ENCODE measurements at places on chromosomes 6 and 20.

- DNase-seq = no peak
Observed at GRCh38 chr6:120947111-120947510, 387.2 kb downstream of the TBC1D32 start.

GRCh38 chr20:46174469-46175126 is 56.5 kb downstream of the CD40 start:
- DNase-seq = no peak

DNA sequence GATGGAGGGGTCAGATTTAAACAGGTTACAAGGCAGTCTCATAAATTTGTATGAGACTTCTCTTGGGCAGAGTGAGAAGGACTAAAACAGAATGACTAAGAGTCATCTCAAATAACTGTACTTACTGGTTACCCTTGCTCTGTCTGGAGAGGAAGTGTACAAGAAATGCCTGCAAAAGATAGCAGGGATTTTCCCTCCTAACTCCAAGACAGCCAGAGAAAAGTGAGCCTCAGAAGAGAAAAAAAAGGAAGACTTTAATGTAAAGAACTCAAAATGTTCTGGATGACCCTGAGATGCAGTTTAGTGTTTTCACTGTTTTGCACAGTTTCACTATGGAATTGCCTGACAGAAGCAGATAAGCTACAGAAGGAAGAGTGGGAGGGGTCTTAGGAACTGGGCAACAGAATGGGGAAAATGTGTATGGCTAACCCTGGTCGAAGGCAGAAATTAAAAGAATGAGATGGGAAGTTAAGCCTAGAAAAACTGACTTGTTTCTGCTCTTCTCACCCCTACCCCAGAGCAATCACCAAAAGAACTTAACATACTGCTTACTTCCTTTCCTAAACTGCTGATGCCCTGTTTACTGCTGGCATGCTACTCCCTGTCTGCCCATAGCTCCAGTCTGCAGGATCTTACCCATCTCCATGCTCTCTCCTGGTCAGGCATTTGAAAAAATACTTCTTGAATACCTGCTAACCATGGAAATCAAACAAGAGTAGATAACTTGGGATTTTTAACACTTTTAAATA is 98.1 kb upstream of the MARCKS start:
- DNase-seq = no peak

- peak; percentile 31 for DNase-seq
Observed at GRCh38 chr6:166707045-166707444, 80.0 kb upstream of the RPS6KA2 start.

DNA sequence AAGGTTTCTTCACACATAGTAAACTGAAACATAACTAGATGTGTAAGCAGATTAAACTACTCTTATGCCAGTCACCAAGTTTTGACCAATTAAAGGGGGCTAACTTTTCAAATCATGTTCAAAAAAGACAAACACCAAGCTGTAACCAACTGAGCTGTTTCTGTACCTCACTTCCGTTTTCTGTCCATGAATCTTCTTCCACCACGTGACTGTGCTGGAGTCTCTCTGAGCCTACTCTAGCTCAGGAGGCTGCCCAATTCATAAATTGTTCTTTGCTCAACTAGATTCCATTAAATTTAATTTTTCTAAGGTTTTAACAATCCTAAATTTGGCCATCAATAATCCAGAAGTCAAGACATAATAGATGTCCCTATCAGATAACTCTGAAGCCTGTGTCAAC is 229.4 kb downstream of the FNDC1 start:
- DNase-seq = no peak

- DNase-seq = no peak
Observed at GRCh38 chr6:659716-660581, 3.0 kb upstream of the HUS1B start.

DNA sequence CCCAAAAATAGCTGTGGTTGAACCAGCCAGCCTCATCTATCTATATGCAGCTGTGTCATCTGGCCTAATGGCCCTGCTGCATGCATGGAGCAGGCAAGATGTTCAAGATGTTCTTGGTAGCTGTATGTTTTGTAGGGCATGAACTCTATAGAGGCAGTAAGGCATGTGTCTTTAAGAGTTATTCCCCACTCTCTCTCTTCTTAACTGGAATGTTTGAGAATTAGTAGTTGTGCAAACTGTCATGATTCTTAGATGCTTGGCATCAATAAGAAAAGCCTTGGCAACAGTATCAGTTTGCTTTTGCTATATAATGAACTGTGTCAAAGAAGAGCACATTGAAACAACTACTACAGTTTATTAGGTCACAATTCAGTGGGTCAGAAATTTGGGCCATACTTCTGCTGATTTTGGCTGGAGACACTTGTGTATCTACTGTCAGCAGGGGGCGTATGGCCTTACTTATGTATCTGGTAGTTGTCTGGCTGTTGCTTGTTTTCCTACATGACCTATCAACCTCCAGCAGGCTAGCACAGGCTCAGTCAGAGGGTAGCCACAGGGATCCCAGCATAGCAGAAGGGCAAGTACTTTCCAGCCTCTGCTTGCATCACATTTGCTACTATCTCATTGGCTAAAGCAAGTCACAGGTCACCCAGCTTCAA is 56.1 kb upstream of the LAMP5 start:
- DNase-seq = no peak

GRCh38 chr20:23645575-23645974 is 7.8 kb upstream of the CST3 start:
- no peak for DNase-seq

GRCh38 chr6:40606526-40606925 is 19.4 kb upstream of the LRFN2 start:
- no peak for DNase-seq

GRCh38 chr6:125948455-125948854 is 8.1 kb upstream of the HINT3 start:
- no peak for DNase-seq

DNA sequence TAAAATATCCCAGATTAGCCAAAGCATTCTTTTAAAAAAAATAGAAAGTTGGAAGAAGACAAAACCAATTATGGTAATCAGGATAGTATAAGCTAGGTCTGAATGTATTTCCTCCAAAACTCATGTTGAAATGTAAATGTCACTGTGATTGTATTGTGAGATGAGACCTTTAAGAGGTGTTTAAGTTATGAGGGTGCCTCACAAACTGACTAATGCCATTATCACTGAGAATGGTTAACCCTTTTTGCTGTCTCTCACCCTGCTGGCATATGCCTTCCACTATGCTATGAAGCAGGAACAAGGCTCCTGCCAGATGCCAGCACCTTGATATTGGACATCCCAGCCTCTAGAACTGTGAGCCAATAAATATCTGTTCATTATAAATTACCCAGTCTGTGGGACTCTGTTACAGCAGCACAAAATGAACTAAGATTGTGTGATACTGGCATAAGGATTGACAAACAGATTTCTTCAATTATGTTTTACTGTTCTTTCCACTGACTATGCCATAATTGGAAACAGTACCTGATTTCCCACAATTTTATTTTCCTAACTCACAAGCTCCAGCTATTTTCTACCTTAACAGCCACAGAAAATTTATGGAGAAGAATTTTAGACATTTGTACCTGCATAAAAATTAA is 63.8 kb downstream of the IBTK start:
- no peak for DNase-seq

GRCh38 chr20:56783826-56784225 is 154.7 kb downstream of the TFAP2C start:
- DNase-seq = no peak

GRCh38 chr6:22149096-22149495 is 147.7 kb downstream of the PRL start:
- DNase-seq = peak; percentile 8

DNA sequence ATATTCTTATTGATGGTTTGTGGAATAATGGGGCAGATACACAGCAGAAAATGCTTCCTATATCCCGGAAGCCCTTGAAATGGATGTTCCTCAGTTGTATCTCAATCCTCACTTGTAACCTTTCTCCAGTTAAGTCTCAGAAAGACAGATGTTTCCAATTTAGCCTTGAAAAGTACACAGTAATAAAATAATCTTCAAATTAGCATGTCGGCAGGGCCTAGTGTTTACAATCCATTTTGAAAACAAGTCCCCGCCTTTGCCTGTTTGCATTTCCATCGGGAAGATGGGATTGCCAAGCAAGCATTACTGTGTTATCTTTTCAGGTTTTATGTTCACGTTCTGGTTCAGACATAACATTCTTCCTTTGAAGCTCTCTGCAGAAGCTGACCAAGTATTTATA is 41.5 kb downstream of the SNRNP48 start:
- DNase-seq = no peak

DNA sequence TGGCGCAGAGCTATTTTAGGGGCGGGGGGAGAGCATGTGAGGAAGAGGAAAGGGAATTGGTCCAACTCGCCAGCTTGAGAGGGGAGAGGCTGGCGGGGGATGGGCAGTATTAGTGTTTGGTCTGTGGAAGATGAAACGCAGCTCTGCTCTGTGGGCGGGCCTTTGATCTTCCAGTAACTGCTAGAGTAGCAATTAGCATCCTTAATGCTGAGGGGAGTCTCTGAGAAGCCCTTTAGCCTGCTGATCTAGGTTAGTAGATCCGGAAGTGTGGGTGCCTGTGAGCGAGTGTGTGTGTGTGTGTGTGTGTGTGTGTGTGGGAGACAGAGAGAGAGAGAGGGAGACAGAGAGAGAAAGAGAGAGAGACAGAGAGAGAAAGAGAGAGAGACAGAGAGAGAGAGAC is 117.2 kb upstream of the BACH2 start:
- DNase-seq = peak; percentile 4

DNA sequence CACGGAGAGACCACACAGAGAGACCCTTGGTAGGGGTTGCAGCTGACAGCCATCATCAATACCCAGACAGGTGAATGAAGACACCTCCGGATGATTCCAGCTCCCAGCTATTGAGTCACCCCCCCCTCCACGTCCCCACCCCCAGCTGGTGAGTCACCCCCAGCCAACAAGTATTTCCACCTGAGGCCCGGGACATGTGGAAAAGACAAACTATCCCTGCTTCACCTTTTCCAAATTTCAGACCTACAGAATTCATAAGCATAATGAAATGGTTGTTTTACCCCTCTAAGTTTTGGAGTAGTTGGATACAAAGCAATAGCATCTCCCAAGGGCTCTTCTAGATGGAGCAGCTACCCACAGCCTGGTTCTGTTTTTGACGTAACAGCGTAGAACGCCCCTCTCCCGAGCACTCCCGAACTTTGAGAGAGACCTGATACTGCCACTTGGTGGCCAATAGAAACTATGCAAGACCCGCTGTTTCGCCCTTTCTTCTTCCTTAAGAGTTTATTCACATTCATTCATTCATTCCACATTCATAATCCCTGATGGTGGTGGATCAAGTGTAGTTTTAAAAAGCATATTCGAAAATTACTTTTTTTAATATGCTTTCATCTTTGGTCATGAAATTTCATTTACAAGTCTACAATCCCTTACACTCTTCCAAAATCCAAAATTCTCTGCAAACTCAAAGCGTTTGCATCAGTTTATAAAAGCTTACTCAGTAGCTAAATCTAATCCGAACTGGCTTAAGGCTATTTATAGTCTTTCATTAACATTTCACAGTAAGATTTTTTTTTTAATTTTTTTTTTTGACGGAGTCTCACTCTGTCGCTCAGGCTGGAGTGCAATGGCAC is 15.1 kb upstream of the PPP1R16B start:
- no peak for DNase-seq

GRCh38 chr6:29745386-29745785 is 22.2 kb downstream of the HLA-F start:
- no peak for DNase-seq

GRCh38 chr6:19712012-19712688 is 125.0 kb upstream of the ID4 start:
- no peak for DNase-seq

GRCh38 chr20:698276-698675 is 22.7 kb upstream of the SCRT2 start:
- no peak for DNase-seq

DNA sequence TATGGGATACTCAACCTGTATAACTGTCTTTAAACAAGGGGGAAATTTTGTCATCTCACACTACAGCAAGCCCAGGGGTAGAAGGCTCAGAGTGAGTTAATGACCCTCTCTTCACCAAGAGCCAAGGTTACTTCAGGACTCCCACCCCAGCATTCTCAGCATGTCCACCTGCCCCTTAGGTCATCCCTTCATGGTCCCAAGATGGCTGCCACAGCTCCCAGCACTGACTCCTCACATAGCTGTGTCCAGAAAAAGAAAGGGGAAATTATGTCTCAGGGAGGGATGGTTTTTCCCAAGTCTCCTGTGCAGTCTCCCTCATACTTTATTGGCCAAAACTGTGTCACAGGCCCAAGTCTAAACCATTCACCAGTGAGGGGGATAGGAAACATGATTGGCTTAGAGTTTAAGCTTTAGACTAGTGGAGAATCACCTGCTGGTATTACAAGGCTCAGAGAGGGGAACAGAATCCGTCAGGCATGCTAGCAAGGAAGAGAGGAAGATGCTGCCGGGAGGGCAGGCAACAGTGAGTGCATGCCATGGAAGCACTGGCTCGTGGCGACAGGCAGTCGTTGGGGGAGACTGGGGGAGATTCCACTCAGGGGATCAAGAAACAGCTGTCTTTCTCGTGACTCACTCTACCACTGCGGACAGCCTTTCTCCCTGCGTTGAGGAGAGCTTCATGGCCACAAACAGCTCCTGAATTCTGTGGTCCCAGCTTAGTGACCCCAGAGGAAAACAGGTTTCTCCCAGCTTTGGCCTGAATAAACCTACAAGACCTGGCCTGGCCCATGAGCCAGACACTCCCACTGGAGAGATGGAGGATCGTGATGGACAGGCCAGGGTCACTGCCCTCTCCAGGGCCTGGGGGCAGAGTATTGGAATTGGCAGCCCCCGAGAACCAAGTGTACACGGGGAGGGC is 37.2 kb downstream of the HM13 start:
- DNase-seq = no peak

DNA sequence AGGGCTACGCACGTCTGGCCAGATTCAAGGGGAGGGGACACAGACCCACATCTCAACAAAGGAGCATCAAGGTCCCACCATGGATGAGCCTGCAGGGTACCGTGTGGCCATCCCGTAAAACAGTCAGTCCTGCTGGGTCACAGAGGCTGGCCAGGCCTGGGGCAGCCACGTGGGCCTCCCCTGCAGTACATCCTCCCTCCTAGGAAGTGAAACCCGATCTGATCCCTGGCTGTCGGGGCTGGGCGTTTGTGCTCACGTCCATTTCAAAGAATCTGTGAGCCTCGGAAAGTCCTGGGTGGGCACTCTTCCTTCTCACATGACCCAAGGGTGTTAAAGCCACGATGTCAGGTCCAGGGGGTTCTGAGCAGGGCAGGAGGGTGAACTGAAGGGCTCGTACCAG is 14.3 kb downstream of the SULF2 start:
- no peak for DNase-seq

DNA sequence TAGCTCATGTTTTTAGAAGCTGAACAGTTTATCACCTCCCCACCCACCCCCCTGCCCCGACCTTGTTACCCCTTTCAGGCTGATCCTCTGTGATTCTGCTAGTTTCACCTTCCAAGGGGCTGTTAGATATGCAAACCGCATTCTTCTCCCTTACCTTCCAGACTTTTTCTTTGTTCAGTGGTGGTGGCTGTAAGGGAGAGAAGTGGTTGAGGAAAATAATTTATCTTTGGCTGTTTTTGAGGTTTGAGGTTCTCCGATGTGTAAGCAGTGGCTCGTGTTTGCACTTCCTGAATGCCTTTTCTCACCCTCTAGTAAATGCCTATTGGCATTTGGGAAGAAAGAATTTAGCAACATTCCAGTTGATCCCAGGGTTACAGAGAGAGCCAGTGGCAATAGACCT is 69.4 kb upstream of the KCNG1 start:
- DNase-seq = no peak

Data from caudate nucleus (tissue), 63 donors.